ENCODE measurements at places on chromosomes 16 and 17. TPM values are rescaled to one million over a fixed set of nuclear protein-coding genes. Genes with fewer than 3 reads are reported as not detected.

DNA sequence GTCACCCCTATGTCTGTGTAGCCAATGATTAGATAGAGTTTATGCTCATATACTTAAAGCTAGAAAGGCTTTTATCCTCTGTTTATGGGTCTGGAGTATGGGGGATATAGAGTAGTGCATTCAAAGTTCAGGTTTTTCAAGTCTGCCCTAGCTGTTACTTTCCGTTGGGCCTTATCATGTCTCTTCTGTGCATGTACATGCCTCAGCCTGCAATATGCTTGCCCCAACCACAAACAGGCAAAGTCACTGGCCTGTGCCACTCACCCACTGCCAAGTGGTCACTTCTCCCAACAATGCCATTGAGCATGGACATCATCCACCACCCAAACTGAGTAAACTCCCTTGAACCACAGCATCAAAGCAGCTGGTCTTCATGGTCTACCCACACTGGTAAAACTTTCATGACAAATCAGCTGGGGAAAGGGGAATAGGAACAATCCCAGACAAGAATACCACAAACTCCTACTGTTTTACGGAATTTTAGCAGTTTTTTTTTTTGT, 70.3 kb upstream of the C17orf78 start:
- no peak for DNase-seq

DNA sequence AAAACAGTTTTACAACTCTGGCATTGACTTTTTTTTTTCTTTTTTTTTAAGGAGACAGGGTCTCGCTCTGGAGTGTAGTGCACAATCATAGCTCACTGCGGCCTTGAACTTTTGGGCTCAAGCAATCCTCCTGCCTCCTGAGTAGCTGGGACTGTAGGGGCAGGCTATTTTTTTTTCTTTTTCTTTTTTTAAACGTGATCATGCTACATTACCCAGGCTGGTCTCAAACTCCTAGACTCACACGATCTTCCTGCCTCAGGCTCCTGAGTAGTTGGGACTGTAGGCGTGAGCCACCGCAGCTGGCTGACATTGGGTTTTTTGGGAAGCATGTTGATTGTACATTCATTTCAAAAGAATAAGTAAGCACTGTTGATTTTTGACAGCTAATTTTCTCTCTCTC, 32.1 kb downstream of the TNRC6A start:
- DNase-seq, result no peak

DNA sequence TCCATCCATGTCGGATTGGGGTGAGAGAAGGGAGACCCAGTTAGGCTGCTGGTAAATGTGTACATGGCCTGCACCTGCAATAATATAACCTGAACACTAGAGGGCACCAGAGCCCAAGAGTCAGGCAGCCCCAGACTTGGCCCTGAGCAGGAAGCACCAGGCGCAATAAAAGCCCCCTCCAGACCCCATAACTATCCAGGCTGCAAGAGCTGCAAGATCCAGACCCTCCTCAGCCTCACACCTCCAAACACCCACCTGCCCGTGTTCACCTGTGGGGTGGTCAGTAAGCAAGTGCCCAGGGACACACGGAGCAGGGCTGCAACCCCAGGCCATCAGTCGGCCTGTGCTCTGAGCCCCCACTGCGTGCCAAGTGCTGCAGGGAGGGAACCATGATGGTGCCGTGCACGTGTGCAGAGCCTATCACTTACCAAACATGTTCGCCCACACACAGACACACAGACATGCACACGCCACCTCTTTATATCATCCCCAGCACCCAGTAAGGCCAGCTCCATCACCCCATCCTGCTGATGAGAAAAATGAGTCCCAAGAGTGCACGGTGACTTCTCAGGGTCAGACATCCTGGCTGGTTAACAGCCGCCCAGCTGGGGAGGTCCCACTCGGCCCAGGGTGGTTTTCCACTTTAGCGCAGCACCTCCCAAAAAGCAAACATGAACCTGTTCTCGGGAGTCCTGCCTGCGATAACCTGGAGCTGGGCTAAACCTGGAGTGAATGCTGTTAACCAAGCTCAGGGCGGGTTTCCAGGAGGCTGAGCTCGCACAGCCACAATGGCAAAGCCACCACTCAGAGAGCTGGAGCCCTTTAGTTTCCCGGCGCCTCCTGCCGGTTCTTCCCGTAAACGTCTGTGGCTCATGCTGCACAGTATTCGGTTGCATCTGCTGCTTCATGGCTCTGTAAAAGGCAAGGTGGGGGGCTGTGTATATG, 439.8 kb downstream of the SOX9 start:
- DNase-seq, result peak; percentile 78

DNA sequence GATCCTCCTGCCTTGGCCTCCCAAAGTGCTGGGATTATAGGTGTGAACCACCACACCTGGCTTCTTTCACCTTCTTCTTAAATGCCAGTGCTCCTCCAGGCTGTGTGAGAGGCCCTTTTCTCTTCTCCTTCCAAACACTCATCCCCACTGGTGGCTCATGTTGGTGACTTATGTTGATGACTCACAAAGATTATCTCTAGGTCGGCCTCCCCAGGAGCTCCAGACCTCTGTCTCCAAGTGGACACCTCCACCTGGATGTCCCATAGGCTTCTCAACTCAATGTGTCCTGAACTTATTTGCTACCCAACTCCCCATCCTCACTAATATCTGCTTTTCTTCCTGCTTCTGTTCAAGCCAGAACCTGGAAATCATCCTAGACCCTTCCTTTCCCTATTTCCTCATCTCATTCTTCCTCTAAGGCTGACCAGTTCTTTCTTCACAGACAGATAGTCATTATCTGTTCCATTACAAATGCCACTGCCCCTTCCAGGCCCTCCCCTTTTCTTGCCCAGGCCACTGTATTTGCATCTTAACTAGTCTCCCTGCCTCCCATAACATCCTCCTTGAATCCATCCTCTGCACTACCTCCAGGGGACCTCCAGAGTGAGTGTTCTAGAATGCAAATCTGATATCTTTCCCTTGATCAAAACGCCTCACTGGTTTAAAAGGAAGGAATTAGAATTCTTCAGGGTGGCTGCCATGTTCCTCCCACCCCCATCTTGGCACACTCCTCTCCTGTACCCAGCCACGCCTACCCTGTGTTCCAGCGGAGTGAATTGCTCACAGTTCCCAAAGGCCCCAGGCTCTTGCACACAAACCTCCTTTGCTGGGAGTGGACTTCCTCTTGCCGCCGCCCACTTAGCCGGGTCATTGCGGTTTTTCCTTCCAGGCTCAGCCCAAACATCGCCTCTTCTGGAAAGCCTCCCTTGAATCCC, 34.8 kb upstream of the FBXO47 start:
- peak; percentile 24 for DNase-seq

- DNase-seq, result no peak
These were observed 42.6 kb downstream of the CFAP20 start for GRCh38 chr16:58086381-58087208.

DNA sequence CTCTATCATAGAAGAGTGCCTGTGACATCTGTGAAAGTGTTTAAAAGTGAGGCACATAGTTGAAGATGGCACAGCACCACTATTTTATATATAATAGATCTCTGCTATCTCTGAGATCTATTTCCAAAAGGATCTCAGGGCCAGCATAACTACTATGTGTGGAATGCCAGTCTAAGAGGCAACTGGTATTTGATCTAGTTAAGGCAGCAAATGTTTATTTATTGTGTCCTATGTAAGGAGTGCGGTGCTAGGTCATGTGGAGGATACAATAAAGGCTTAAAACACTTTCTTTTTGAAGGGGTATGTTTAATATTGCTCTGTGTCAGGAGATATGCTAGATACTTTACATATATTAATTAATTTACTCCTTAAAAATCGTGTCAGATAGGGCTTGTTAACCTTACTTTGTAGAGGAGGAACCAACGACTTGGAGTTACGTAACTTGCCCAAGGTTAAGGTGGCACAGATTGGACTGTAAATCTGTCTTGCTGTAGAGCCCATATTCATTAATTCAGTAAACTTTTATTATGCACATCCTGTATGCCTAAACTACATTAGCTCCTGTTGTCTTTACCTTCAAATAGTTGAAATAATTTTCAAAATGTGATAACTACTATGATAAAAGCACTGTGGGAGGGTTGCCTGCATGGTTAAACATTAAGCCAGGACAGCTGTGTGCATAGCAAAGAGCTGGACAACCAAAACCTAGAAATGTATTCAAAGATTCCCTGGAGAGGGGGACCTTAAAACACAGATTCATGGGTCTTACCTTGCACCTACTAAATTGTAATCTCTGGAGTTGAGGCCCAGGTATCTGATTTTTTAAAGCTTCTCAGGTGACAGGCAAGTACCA, 83.3 kb downstream of the NLK start:
- DNase-seq, result no peak

GRCh38 chr17:58680038-58680369, 11.8 kb downstream of the TEX14 start:
- no peak for DNase-seq

DNA sequence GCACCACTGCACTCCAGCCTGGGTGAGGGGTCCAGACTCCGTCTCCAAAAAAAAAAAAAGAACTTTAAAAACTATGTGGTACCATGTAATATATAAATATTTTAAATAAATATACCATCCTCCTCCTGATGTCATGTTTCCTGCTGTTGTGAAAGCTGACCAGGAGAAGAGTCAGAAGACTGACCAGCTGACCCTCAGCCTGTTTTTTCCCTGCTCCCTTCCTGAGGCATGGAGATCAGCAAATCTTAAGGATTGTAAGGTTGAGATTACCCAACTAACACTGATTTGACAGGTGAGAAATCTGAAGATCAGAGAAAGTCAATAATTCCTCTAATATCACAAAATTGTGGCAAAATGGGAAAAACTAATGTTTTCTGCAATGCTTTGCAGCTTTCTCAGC, 18.1 kb downstream of the NCOR1 start:
- DNase-seq, result no peak

- DNase-seq, result peak; percentile 61
These were observed 82.1 kb downstream of the VPS53 start for GRCh38 chr17:632560-632959.

DNA sequence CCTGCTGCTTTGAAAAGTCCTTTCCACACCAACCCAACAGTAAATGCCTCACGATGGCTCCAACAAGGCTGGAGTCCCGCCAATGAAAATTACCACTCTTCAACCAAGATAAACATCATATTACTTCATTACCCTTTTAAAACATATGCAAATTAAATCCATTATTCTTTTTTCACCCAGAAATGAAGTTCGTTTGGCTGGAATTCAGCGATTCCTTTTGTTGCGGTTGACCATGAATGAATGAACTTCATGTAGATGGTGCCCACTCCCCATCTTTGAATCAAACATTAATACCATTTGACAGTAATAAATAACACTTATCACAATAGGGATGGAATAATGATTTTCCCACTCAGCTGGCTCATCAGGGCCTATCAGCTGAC, 211.5 kb upstream of the TOX3 start:
- no peak for DNase-seq

DNA sequence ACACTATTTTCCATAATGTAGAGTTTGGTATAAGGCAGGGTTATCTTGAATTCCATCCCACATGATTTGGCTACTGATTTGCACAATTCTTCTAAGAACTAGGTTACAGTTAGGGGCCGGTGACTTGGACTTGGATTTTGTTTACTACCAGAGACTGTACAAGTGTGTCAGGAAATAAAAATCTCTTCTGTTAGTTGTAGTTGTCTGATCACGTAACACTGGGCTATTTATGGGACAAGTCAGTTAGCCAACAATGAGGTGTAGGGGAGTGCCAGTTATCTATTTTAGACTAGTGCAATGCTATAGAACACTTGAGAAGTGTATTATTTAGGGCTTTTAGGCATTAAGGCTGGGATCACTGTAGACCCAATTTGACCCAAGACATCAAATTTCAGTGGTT, 39.7 kb upstream of the GHDC start:
- DNase-seq, result peak; percentile 17

GRCh38 chr17:59796138-59796537, 88.7 kb downstream of the VMP1 start:
- no peak for DNase-seq

DNA sequence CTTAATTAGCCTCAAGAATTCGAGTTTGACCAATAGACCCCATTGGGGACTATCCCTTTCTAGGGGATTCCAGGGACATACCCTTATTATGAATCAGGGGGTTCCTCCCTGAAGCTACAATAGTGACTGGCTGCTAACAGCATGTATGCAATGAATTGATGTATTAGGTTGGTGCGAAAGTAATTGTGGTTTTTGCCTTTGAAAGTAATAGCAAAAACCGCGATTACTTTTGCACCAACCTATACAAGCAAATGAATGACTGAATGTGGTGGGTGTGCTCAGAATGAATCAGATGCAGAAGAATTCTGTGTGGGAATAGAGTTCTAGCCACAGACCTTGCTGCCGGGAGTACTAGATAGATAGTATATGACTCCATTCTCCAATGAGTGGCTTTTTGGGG, 76.7 kb downstream of the HLF start:
- no peak for DNase-seq

- no peak for DNase-seq
These were observed 278.6 kb upstream of the RPL38 start for GRCh38 chr17:73924909-73925186.

DNA sequence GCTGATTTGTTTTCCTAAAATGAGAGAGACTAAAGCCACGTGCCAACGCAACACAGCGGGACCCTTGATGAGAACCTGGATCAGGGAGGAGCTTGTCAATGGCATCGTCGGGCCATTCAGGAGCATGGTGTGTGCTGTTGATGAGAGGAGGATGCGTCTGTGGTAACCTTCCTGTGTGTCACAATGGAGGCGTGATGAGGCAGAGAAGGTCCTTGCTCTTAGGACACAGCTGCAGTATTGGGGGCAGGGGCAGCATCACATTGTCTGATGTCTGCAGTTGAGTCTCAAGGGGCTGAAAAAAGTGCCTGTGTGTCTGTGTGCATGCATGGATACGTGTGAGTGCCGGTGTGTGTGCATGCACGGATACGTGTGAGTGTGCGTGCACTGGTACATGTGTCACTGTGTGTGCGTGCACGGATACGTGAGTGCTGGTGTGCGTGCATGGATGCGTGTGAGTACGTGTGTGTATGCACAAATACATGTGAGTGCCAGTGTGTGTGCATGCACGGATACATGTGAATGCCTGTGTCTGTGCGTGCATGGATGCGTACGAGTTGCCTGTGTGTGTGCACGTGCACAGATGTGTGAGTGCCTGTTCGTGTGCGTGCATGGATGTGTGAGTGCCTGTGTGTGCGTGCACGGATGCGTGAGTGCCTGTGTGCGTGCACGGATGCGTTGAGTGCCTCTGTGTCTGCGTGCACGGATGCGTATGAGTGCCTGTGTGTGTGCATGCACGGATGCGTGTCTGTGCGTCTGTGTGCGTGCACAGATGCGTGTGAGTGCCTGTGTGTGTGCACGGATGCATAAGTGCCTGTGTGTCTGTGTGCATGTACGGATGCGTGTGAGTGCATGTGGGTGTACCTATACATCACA, 39.3 kb downstream of the BAIAP2 start:
- DNase-seq, result no peak

- DNase-seq, result no peak
These were observed 168.0 kb upstream of the NOG start for GRCh38 chr17:56425483-56425882.

GRCh38 chr17:41717408-41718286, 5.5 kb downstream of the GAST start:
- no peak for DNase-seq

GRCh38 chr17:73309727-73310596, 1.8 kb downstream of the CDC42EP4 start:
- DNase-seq, result peak; percentile 67

CLDN6 gene
- total RNA-seq, result not detected

PRSS8 gene
- total RNA-seq, result 17.6 TPM

VAT1L gene
- total RNA-seq, result 2.3 TPM

VMO1 gene
- 13.1 TPM for total RNA-seq

GNAO1 gene
- 3.9 TPM for total RNA-seq

NLRC3 gene
- 0.72 TPM for total RNA-seq

All from tongue (tissue), 3 donors.